Effector memory CD4-positive, alpha-beta T cell (primary cell): ENCODE measurements at places on chromosomes 5 and 9.

DNA sequence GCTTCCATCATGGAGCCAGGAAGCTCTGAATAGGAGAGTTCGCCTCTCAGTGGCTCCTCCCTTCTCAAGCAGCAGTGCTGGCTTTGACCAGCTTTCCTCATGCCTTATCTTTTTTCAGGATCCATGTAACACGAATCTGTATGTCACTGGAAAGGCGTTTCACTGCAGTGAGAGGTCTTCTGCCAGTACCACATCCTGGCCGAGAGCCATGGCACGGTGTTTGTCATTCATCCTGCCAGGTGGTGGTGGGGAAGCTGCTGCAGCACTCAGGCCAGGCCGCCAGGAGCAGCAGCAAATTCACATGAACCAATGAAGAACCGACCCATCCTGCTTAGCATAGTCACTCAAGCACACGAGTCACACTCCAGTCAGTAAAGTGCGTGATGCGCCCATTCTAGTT, 179.0 kb downstream of the FANCC start:
- no peak for DNase-seq

- no peak for DNase-seq
Observed at GRCh38 chr5:81450940-81451339, 57.0 kb upstream of the ACOT12 start.

- no peak for DNase-seq
Observed at GRCh38 chr5:157100140-157100679, 8.6 kb downstream of the HAVCR2 start.

GRCh38 chr9:89933578-89933977, 328.8 kb downstream of the GADD45G start:
- no peak for DNase-seq

GRCh38 chr5:79346420-79346824, 110.5 kb downstream of the JMY start:
- no peak for DNase-seq

- no peak for DNase-seq
Observed at GRCh38 chr5:16981700-16982099, 45.6 kb upstream of the MYO10 start.

DNA sequence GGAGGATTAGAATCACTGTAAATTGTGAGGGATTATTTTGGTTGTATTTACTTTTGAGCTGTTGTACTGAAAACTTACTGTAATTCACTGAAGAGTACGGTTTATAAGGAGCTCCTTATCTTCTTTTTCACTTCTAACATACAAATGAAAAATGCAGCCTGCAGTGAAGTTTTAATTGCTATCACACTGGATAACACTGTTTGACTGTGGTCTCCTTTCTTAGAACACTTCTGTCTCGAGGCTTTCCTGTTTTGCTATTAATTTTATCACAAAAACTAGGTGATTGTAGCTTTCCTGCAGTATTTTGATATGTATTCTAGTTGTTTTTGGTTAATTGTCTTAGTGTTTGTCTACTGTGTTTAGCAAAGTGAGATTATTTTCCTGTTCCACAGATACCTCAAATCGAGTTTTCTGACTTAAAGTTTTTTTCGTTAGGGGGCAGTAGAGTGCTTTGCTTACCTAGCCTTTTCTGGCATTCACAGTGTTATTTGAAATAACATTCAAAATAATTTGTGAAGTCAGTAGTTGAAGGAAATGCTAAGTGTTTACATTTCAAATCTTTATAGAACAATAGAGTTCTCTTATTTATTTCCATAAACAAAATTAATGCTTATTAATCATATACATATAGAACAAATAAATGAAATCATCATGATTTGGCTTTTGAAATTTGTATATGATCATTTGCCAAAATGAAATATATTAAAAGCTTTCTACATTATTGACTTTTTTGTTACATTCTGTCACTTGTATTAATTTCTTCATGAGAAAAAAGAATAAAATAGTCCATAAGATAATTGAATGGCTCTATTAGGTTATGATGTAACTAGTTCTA, 52.9 kb downstream of the COMMD10 start:
- DNase-seq, result no peak

- no peak for DNase-seq
Observed at GRCh38 chr9:134683714-134684374, 42.2 kb downstream of the COL5A1 start.

DNA sequence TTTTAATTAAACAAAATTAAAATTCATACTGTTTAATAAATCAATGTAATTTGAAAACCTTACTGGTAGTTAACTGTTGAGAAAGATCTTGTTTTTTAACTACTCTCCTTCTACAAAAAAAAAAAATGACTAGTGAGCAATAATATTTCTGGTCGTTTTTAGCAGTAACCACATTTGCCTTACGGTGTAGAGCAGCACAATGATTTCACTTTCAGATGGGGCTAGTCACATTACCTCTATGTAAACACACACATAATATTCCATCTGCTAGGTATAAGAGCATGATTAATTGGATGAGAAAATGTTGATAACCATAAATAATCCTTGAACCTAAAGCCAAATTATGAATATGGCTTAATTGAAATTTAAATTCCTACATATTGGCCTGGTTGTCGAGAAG, 198.1 kb downstream of the CHSY3 start:
- DNase-seq, result no peak

GRCh38 chr5:11803436-11803835, 100.8 kb downstream of the CTNND2 start:
- no peak for DNase-seq

GRCh38 chr5:11390291-11390767, 513.9 kb downstream of the CTNND2 start:
- DNase-seq, result no peak

GRCh38 chr5:59143926-59144333, 561.1 kb downstream of the RAB3C start:
- DNase-seq, result no peak

- DNase-seq, result no peak
Observed at GRCh38 chr5:68192679-68193060, 22.9 kb upstream of the PIK3R1 start.

GRCh38 chr9:86766912-86767311, 180.4 kb downstream of the GAS1 start:
- no peak for DNase-seq

- no peak for DNase-seq
Observed at GRCh38 chr5:151739395-151739794, 19.0 kb downstream of the ATOX1 start.

- no peak for DNase-seq
Observed at GRCh38 chr9:31248156-31248555, 1136.3 kb upstream of the ACO1 start.

- DNase-seq, result no peak
Observed at GRCh38 chr9:134316449-134317160, 9.7 kb upstream of the RXRA start.

- DNase-seq, result no peak
Observed at GRCh38 chr9:93958121-93958818, 3.1 kb upstream of the BARX1 start.

- no peak for DNase-seq
Observed at GRCh38 chr5:79588696-79589095, 23.5 kb upstream of the TENT2 start.

DNA sequence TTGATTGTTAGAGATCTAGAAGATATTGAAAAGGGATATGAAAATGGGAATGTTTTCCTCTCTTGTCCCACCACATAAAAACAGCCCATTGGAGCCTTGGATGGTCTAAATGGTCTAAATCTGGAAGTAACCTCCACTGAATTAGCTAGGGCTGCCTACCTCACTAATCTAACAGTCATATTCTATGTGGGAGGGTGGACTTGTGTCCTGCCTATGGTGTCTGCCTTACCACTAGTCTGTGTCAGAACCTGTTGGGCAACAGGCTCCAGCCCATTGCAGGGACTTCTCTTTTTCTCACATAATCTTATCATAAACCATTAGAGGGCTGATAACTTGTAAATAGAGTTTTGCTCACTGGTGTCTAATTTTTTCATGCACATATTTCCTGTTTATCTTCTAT, 548.8 kb upstream of the CDH18 start:
- DNase-seq, result no peak
